ENCODE measurements at places on chromosomes 5 and 9. TPM values are rescaled to one million over a fixed set of nuclear protein-coding genes. Genes with fewer than 3 reads are reported as not detected.

PCA3 gene
- polyA plus RNA-seq: 3.6 TPM

TENT4A gene
- polyA plus RNA-seq: 0.95 TPM

RMRP gene
- not detected for polyA plus RNA-seq

GABRA6 gene
- 21.4 TPM for polyA plus RNA-seq
